ENCODE measurements at places on chromosomes 3 and 15.

DNA sequence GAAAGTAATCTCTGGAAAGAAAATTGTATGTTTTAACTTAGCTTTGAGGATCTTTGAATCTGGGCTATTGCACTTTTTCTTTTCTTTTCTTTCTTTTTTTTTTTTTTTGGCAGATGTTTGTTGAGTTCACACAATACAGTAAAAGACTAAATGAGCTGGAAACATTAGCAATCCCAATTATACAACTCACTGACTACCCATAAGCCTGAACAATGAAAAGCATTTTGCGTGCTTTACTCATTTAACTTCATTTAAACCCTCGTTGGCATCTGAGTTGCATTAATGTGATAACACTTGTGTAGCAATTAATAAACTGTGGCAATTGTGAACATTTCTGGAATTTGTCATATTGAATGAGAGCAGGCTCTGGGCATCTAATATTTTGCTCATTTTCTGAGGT, 269.4 kb upstream of the RBMS3 start:
- no peak for DNase-seq

DNA sequence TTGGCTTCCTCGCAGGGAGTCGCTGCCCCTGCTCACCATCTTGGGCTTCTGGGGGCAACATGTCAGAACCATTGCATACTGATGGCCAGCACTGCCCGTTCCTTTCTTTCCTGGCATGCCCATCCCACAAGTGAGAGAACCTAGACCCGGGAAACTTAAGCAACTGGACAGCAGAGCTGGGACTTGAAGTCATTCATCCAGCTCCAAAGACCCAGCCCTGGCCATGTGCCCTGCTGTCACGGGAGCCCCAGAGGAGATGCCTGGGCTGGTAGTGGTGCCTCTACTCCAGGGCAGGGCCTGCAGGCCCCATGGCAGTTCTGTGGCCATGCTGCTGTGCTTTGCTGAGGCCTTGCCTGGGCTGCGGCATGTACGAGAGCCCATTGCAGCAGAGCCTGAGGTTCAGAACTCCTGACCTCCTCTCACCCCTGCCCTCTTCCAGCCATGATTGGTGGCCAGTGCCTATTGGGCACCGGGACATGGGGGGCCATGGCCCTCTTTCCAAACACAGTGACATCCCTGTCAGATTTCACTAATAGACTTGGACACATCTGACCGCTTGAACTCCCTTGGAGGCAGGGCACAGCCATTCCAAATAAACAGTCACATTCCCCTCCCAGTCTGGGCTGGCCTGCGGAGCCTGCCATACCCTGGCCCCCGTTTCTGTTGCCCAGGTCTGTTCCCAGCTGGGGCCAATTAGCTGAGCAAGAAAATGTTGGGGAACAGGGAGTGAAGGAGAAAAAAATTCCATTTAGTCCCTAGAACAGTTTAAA, 115.9 kb downstream of the EEFSEC start:
- no peak for DNase-seq

GRCh38 chr3:16761571-16761970, 123.2 kb upstream of the PLCL2 start:
- DNase-seq: no peak

DNA sequence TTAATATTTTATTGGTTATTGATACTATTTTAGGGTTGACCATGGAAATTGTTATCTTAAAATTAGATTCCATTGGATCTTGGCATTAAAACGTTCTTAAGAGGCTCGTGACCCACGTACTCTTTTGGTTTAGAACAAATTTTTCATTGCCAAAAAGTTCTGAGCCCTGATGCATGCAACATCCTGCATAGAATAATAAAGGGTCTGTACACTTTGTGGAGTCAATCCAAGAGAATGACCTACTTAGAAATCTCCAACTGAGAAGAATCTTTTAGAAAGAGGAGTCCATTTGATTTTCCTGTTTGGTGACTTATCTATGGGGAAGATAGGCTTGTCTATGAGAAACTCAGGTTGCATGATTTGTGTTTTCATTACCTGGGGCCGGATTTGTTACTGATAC, 404.2 kb upstream of the RGMA start:
- no peak for DNase-seq

DNA sequence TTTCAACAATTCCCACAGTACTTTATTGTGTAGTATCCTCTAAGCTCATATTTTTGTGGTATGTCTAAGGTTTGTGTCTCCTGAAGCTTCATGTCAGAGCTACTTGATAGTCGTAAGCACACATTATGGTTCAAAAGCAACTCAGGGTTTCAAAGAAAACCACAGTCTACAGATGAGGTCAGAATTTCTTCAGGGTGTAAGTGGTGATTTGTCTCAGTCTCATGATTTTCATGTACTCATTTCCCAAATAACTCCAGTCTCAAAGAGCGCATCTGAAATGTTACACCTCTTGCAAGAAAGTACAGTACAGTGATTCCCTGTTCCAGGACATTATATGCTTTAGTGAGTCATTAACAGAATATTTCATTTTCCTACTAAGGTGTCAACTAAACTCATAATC, 47.5 kb upstream of the SSR3 start:
- DNase-seq: no peak

DNA sequence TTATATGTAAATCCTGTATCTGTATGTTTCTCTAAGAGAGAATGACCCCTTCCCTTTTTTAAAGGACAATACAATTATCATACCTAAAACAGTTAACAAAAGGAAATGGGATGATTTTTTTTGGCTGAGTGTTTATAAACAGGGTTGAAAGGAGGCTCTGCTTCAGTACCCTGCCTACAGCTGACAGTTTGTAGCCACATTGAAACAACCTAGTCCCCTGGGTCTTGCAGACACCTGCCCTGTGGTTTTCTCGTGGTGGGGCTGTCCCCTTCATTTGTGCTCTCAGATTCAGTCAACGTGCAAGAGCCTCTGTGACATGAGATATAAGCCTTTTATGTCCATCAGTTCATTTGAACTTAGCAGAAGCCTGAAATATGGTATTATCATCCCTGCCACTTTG, 2.3 kb upstream of the HMCES start:
- DNase-seq: no peak

DNA sequence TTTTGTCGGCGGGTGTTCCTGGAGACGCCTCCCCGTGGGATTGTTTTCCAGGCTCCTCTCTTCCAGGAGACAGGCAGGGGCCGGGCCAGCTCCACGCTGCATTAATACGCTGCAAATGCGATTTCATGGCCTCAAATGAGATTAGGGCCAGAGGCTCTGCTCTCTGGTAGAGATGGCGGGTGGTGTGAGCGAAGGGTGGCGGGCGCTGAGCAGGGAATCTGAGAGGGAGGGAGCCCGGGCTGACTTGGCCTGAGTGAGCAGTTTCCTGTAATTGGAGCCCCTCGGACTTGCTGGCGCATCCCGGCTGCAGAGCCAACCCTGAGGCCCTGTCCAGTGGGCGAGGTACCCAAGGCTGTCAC, 7.4 kb upstream of the CCDC33 start:
- no peak for DNase-seq

GRCh38 chr3:171600030-171600429, 139.8 kb upstream of the TNIK start:
- DNase-seq: no peak

- DNase-seq: no peak
Observed at GRCh38 chr3:100042166-100042981, 71.9 kb downstream of the FILIP1L start.

DNA sequence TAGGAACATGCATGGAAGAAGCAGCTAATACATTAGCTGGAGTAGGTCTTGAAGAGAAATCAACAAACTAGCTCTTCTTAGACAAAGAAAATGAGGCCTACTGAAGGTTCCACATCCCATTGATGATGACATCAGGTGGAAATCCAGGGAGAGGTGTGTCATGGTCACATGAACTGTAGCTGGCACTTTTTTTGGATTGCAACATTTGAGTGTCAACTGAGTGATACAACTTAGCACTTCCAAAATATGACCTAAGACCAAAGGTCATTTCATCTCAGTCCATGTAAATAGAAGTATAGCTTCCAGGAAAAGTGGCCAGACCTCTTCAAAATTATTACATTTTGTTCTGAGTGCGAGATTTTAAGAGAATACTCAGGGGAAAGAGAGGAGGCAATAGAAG, 117.2 kb upstream of the MEIS2 start:
- DNase-seq: no peak

DNA sequence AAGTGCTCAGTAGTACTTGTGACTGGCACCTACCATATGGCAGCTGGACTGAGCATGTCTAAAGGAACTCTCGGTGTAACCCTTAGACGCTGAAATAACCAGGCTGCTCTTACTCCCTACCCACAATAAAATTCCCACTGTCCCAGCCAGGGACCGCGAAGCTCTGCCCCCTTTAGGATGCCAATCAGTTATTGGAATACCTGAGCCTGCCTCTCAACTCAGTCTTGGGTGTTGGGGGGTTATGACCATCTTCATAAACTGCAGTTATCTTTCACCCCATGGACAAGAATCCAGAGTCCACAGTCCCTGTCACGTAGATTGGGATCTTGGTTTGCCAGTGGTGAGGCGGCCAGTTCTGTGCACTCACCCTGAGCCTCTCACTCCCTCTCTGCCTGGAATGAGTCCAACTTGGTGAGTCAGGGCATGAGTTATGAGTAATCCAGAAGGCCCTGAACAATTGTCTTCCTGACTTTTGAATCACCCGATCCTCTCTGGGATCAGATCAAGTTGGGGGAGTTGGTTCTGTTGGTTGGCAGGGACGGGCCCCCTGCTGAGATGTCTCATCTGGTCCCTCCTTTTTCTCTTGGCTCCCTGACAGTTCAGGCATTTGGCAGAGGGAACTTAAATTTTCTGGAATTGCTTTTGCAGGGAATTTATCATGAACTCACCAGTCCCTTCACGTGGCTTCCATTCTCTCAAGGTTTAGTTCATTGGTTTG, 120.1 kb upstream of the UBE2E1 start:
- DNase-seq: peak; percentile 70

- no peak for DNase-seq
Observed at GRCh38 chr3:172203522-172204258, 164.3 kb downstream of the FNDC3B start.

DNA sequence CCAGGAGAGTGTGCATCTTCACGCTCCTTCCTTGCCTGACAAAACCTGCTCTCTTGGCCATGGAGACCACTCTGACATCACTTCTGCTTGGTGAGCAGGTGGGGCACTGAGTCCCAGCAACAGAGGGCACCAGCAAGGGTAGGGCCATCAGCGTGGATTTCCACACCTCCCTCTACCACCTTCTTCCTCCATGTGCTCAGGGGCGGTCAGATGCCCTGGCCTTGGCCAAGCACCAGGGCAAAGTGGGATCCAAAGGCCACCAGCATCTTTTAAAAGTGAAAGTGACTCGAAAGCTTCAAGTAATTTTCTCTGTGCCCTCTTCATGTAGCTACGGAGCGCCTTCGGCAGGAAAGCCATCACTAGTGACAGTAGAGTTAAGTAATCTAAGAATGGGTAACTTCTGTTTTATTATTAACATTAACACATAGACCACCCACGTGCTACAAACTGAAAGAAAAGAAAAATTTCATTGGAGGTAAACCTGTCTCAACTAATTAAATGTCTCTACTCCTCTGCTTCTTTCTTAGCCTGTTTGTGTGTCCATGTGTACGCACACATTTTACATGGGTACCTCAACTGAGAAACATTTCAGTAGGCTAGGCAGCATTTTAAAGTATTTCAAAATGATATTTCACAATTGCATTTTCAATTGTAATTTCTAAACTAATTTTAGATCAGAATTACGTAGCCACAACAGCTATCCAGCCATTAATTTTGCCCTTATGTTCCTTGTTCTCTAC, 57.9 kb downstream of the CHSY1 start:
- peak; percentile 37 for DNase-seq

Data from MV-4-11 (cell line).